Stimulated activated CD8-positive, alpha-beta memory T cell treated with anti-CD3 and anti-CD28 coated beads, Interleukin-4, amount 100 ng/mL, for 1 hour (primary cell): ENCODE measurements at places on chromosomes 1 and 21.

DNA sequence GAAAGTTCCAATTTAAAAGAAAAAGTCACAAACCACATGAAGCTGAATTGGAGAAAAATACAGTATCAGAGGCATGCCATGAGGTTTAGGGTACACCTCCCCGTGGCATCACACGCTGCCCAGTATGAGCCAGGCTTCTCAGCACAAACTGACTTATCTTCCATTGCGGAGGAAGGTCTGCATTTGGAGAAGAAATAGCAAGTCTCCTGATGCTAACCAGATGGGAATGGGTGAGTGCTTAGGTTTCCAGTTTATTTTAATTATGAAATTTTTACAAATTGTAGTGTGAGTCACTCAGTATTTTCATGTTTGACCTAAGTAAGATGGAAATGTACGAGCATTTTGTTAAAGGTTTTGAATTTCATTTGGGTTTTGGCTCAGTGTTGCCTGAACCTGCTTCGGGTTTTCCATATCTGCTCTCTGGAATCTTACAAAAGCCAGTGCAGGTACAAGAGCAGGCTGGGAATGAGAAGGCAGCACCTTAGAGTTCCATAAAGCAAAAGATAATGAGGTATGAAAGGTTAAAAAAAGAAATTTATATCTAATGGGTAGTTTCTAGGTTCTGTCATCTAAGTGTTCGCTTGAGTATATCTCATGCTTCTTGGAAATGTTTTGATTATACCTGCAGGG lies 213.9 kb downstream of the PATJ start:
- DNase-seq, result no peak

DNA sequence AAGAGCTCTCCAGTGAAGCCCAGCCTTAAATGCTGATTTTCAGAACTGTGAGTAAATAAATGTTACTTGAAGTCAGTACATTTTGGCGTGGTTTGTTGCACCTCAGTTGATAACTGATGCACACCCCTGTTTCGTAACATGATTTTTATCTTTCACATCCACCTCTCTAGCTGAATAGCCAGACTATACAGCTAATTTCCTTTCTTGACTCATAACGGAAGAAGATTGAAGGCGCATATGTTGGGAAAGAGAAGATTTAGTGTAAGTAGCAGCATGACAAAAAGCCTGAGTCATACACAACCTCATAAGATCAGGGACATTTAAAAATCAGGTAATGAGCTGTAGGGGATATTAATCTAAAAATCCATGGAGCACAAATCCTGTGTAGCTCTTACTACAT lies 716.2 kb upstream of the ZP4 start:
- no peak for DNase-seq

GRCh38 chr1:18957136-18957521 lies 653 bp upstream of the IFFO2 start:
- no peak for DNase-seq

DNA sequence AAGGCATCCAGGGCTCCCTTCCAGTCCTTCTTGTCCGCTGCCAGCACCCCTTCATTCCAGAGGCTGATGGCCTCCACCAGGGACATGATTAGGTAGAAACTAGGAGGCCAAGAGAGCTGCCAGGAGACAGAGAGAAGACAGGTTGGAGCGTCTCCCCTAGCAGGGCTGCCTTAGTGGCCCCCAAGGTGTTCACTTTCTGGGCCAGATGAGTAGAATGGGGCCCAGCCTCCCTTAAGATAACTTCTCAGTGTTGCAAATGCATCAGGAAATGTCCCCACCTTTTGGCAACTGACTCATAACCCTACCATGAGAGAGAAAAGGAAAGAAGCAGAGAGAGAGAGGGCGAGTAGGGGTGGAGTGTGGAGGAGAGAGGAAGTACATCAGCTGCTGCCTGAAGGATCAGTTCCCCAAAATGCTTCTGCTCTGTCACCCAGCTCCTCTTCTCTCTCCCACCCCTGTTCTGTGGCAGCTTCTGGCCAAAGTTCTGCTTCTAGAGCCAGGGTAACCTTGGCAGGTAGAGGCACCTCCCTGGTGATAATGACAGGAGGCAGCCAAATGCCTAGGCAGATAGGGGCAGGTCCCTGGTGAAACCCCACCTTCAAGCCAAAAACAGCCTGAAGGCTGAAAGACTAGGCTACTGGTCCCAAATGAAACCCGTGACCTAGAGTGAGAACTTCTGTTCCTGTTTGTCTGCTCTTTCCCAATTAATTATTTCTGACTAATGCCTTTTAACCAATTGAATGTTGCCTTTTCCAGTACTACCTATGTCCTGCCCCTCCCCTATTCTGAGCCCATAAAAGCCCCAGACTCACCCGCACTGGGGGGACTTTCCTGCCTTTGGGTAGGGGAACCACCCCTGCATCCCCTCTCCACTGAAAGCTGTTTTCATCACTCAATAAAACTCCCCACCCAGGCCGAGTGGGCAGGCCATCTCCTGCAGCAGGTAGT lies at the start of gene NCF2:
NCF2 (minus strand) TSS at position 216 of the 948 bp plus-strand sequence; CDS start at position 86, 130 bp downstream.
- DNase-seq, result no peak
